ENCODE measurements at places on chromosomes 4 and X. TPM values are rescaled to one million over a fixed set of nuclear protein-coding genes. Genes with fewer than 3 reads are reported as not detected.

C4orf51 gene
- not detected for total RNA-seq

DNA sequence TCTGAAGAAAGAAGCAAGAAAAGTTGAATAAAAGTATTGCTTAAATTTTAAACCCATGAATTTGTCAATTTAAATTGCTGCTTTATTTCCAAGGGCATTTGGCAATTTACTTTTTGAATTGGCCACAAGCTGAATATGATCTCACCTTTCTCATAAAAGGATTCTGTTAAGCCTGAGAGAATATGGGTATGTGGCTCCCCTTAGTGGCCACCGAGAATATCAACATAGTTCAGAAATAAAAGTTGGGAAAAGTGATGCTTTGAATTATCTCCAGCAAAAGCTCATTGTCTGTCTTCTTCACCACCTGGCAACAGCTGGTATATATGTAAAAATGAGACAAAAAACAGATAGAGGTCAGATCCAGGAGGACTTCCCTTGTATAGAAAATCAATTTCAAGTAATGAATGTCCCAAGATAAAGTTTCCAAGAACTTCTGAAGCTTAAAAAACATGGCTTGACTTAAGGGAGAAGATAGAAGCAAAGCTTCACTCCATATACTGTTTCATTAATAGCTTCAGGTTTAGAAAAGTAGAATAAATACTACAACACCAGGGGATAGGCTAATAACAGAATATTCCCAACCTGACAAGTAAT lies 290.7 kb upstream of the FAM241A start:
- DNase-seq: no peak

GRCh38 chrX:66050140-66050569 lies 10.3 kb upstream of the VSIG4 start:
- no peak for DNase-seq

- no peak for DNase-seq
Observed at GRCh38 chr4:113437129-113437528, 324.4 kb downstream of the CAMK2D start.

GRCh38 chr4:8410641-8411271 lies 29.8 kb downstream of the ACOX3 start:
- DNase-seq: no peak
